ENCODE measurements at places on chromosomes 2 and 18. TPM values are rescaled to one million over a fixed set of nuclear protein-coding genes. Genes with fewer than 3 reads are reported as not detected.

- H3K36me3 ChIP-seq, result no peaks in the 10 kb centered on the region
Observed at GRCh38 chr2:177154809-177155208, 57.8 kb upstream of the HNRNPA3 start.

DNA sequence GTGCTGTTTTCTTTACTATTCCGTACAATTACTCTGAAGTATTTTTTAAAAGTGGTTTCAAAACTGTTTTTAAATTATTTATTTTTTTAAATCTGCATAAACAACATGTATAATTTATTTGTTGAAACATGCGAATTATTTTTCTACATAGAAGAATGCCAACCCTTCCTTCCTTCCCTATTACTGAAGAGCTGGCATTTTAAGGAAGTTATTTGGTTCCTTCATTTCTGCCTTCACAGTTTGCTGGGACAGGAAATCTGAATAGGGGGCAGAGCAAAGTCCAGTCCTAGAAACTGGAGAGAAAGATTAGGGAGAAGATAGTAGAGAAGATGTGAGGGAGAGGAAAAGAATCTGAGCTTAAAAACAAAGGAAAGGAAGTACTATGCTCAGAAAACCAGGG is 146.7 kb upstream of the ACVR2A start:
- H3K36me3 ChIP-seq, result no peaks in the 10 kb centered on the region
- DNase-seq, result no peak
- no peak overlapping the region for H3K4me3 ChIP-seq

GRCh38 chr18:34866739-34867138 is 156.6 kb downstream of the DTNA start:
- no peak overlapping the region for H3K4me3 ChIP-seq
- H3K27ac ChIP-seq, result no peak overlapping the region
- H3K27me3 ChIP-seq, result no peaks in the 10 kb centered on the region
- H3K36me3 ChIP-seq, result no peaks in the 10 kb centered on the region

GRCh38 chr18:61602836-61603235 is 269.6 kb downstream of the CDH20 start:
- H3K4me1 ChIP-seq, result no peaks in the 10 kb centered on the region
- no peak overlapping the region for H3K4me3 ChIP-seq
- H3K36me3 ChIP-seq, result no peaks in the 10 kb centered on the region
- no peak for DNase-seq
- H3K27me3 ChIP-seq, result no peaks in the 10 kb centered on the region

- DNase-seq, result no peak
- H3K27me3 ChIP-seq, result peaks cover 45% of the 10 kb centered on the region
- no peak overlapping the region for H3K27ac ChIP-seq
- no peak overlapping the region for H3K4me3 ChIP-seq
Observed at GRCh38 chr2:240645346-240645745, 20.1 kb downstream of the GPR35 start.

DNA sequence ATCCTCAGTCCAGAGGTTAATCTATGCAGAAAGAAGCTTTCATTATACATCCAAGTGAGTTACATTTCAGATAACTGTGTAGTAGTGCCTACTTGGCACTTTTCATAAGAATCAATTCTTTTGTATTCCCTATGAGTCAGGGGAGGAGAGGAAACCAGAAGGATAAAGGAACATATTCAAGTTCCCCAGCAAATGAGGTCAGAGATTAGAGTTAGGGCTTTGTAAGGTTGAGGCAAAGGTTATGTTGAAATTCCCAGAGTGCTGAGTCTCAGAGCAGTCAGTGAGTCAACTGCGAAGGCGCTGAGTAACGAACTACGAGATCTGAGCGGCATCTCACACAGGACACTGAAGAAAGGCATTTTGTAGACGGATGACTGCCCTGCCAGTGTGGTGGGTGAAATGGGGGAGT is 25.1 kb upstream of the ME2 start:
- no peaks in the 10 kb centered on the region for H3K36me3 ChIP-seq
- DNase-seq, result peak; percentile 51
- no peak overlapping the region for H3K27ac ChIP-seq
- 0 out of 2 replicates have a peak overlapping the region, but pooled peaks have one; percentile 0 for H3K4me3 ChIP-seq

DNA sequence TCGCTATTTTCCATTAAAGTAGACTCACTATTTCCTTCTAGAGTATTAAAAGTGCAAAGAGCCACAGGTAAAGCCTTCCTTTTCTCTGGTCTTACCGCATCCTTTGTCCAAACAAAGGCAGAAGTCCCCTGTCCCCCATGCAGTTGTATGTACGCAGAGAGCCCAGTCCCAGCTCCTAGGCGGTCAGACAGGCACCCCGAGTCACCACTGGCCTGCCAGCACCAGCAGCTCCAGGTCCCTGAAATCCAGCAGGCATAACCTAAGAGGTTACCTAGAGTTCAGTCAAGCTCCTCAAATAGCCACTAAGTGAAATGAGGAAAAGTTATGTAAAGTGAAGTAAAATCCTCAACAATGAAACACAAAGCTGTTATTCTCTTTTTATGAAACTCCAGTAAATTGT is 60.4 kb upstream of the TWIST2 start:
- no peak overlapping the region for H3K27ac ChIP-seq
- H3K27me3 ChIP-seq, result peaks cover 2% of the 10 kb centered on the region
- H3K4me1 ChIP-seq, result no peaks in the 10 kb centered on the region
- no peak overlapping the region for H3K4me3 ChIP-seq

DNA sequence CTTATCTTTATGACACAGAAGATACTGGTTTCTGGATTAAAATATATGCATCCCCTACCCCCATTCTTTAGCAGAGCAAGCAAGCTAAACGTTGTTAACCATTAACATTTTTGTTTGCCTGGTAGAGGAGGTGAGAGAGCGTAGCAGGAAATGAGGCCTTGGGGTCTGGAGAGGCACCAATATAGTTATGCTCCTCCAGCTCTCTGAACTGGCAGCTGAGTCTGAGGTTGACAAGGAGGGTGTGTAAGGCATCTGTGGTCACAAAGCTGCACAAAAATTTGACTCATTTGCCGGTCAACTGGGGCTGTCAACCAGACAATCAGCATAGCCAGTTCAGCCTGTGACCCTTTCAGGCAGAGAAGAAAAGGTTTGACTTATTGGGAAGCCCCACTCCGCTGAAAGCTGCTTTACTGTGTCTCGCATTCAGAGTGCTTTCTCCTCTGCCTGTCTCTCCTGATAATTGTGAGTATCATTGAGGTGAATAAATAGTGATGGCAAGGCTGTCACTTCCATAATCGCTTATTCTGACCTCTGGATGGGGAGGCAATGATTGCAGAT is 647.5 kb upstream of the SETBP1 start:
- DNase-seq, result peak; percentile 0
- H3K27ac ChIP-seq, result no peak overlapping the region
- H3K4me1 ChIP-seq, result no peaks in the 10 kb centered on the region
- no peak overlapping the region for H3K4me3 ChIP-seq
- H3K36me3 ChIP-seq, result no peaks in the 10 kb centered on the region
- H3K27me3 ChIP-seq, result no peaks in the 10 kb centered on the region

DNA sequence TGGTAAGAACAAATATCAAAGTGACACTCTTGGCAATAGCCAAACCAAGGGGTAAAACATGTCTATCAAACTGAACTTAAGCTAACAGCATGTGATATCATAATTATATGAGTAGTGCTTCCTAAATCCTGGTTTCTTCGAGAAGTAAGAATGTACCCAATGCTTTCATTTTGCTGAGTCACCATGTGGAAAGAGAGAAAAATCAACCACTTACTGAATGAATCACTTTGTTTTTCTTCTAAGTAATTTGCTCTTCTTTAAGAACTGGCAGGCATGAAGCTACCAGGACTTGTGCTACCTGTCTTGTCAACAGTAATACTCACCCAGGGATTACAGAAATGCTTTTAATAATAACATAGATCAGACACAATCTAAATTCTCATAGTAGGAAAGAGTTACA is 19.0 kb upstream of the DUSP19 start:
- no peaks in the 10 kb centered on the region for H3K27me3 ChIP-seq
- no peak overlapping the region for H3K4me3 ChIP-seq
- peak overlapping the region; percentile 67 for H3K27ac ChIP-seq

GRCh38 chr2:170461889-170462288 is 253.2 kb upstream of the SP5 start:
- no peak overlapping the region for H3K4me3 ChIP-seq
- H3K27ac ChIP-seq, result no peak overlapping the region
- DNase-seq, result no peak
- H3K36me3 ChIP-seq, result no peaks in the 10 kb centered on the region
- H3K4me1 ChIP-seq, result peaks cover 65% of the 10 kb centered on the region

DNA sequence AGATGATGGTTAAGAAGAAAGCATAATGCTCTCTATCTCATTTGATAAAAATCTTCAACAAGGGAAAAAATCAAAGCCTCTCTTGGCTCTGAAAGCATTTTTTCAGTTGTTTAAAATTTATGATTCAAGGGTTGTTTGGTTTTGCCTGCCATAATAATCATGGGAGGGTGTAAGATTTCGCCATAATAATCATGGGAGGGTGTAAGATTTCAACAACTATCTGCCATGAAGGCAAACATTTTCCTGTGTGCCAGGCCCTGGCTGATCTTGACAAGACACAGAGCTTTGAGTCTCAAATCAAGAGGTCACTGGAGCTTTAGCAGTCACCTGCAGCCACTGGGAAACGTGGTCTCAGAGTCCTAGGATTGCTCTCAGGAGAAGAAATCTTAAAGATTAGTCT is 175.1 kb upstream of the PIEZO2 start:
- no peak overlapping the region for H3K27ac ChIP-seq
- H3K36me3 ChIP-seq, result no peaks in the 10 kb centered on the region
- H3K4me1 ChIP-seq, result peaks cover 24% of the 10 kb centered on the region
- DNase-seq, result no peak

MERTK gene
- total RNA-seq, result 37.3 TPM

DNER gene
- not detected for total RNA-seq

DUSP2 gene
- not detected for total RNA-seq
